Fibroblast of villous mesenchyme (primary cell): ENCODE measurements at places on chromosomes 11 and 22.

DNA sequence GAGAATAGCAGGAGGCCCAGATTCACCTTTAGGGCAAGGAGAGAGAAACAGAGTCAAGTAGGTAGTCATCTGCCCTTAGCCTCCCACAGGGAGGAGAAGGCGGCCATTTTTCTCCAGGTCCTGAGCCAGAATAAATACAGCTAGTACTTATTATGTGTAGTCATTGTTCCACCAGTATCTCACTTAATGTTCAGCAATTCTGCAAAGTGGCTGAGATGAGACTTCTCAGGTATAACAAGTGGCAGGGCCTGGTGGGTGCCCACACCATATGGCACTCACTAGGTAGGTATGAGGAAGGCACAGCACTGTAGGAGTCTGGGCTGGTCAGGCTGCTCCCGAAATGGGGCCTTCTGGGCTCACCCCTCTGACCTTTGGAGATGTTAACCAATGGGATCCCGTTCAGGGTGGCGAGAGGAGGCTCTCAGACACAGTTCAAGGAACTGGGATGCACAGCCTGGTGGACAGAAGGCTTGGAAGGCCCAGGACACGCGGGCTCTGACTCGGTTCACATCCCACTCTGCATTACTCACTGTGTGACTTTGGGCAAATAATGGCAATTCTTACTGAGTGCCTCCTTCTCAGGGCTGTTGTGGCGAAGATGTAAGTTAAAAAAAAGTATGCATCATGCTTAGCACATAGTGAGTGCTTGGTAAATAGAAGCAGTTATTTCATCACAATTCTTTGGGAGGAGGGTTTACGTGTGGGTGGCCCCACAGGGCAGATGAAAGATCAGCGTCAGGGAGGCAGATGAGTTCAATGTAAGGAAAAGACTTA is 25.1 kb downstream of the RTN4RL2 start:
- no peak for DNase-seq

DNA sequence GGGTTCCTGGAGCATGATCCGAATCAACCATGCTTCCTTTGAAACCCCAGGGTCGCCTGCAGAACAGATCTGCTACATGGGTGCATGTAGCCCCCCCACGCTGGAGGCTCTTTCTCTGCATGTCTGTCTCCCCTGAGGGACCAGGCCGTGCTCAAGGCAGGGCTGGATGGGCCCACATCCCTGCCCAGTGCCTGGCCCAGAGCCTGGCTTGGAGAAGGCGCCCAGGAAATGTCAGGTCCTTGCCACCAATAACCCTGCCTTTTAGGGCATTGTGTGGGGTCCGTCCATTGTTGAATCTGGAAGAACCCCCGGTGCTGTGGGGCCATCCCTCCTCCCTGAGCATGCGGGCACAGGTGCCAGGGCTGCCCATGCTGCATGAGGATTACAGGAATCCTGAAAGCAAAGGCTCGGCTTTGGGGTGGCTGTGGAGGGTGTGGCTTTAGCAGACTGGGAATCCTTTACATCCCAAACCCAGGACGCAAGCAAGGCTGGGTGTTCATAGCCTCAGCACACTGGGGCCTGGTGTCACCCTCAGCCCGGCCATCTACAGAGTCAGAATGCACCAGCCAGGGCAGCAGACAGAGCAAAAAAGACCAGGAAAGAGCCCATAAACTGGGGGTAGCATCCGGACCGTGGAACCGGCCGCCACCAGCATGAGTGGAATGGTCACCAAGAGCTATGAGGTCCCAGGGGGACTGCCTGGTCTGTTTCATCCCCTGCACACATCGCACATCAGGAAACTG is 48.2 kb downstream of the RTL6 start:
- DNase-seq, result no peak

DNA sequence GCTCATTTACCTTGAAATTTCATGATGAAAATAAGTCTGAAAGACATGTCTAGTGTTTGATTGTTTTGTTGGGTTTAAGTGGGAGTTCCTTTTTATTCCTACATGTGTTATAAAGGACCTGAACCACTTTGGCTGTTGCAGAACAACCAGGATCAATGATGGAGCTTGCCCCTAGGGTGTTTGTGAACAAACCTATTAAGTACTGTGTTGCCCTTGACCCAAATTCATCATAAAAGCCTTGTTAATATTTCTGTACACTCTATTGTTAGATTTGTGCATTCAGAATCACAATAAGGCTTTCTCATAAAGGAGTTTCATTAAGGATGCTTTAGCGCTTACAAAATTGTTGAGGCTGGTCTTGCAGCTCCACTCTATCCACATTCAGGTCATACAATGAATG is 452.6 kb downstream of the NELL1 start:
- DNase-seq, result no peak

DNA sequence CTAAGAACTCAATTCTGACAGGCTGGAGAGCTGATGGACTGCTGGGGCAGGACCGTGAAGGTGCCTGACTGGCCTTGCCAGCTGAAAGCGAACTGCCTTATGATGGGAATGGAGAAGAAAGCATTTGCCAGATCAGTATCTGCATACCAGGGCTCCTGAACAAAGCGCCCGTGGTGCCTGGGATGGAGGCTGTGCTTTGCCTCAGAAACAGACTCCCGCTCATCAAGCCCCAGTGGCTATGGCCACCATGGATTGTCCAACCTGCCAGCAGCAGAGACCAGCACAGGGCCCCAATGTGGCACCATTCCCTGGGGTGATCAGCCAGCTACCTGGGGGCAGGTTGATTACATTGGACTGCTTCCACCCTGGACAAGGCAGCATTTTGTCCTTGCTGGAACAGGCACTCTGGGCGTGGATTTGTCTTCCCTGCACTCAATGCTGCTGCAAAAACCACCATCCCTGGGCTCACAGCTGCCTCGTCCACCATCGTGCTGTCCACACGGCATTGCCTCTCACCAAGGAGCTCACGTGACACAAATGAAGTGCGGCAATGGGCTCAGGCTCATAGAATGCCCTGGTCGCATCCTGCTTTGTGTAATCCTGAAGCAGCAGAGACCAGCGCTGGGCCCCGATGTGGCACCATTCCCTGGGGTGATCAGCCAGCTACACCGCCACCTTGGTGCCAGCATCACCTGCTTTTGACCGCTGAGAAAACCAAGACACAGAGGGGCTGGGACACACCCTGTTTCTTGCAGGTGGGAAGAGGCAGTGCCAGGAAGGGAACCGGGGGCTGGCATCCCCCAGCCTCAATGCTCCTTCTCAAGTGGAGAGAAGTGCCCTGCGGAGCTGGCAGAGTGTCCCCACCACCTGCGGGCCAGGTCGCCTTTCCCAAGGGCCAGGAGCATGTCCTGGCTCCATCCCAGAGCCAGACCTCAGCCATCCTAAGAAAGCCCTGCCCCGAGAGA is 1367.5 kb downstream of the BRD1 start:
- DNase-seq, result no peak
